ENCODE measurements at places on chromosomes 2 and 18.

DNA sequence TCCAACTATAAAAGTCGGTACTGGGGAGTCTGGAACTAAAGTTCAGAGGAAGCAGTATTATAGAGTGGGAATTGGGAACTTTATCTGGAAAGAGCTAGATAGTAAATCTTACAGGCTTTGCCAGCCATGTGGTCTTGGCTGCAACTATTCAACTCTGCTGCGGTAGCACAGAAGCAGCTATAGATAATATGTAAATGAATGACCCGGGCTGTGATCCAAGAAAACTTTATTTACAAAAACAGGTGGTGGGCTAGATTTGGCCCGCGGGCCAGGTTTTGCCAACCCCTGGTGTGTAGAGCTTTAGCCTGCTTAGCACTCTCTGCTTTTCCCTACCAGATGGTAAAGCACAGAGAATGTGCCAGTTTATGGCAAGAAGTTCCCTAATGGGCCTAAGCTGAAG is 70.8 kb downstream of the TNP1 start:
- DNase-seq, result no peak

- DNase-seq, result no peak
Observed at GRCh38 chr2:237321746-237322145, 92.2 kb downstream of the COL6A3 start.

DNA sequence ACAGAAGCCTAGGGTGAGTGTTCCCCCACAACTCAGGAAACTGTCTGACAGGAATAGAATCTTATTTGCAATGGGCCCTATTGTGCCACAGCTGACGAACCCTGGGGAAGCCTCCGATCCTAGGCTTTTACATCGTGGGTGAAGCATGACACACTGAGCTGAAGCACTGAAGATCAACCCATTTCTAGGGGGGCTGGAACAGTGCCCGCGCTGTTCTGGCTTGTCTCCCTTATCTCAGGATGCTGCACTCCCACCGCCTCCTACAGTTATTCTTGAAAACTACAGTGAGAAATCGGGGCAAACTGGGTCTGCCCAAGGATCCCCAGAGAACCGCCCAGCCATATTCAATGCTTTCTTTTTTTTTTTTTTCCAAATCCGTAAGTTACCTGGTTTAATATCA is 41.1 kb downstream of the NETO1 start:
- no peak for DNase-seq

DNA sequence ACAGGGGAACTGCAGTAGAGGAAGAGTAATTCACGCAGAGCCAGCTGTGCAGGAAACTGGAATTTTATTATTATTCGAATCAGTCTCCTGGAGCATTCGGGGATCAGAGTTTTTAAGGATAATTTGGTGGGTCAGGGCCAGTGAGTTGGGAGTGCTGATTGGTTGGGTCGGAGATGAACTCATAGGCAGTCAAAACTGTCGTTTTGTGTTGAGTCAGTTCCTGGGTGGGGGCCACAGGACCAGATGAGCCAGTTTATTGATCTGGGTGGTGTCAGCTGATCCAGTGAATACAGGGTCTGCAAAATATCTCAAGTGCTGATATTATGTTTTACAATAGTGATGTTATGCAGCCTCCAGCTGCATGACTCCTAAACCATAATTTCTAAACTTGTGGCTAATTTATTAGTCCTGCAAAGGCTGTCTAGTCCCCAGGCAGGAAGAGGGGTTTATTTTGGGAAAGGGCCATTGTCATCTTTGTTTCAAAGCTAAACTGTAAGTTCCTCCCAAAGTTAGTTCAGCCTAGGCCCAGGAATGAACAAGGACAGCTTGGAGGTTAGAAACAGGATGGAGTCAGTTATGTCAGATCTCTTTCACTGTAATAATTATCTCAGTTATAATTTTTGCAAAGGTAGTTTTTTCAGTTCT is 67.0 kb downstream of the ASAP2 start:
- no peak for DNase-seq

DNA sequence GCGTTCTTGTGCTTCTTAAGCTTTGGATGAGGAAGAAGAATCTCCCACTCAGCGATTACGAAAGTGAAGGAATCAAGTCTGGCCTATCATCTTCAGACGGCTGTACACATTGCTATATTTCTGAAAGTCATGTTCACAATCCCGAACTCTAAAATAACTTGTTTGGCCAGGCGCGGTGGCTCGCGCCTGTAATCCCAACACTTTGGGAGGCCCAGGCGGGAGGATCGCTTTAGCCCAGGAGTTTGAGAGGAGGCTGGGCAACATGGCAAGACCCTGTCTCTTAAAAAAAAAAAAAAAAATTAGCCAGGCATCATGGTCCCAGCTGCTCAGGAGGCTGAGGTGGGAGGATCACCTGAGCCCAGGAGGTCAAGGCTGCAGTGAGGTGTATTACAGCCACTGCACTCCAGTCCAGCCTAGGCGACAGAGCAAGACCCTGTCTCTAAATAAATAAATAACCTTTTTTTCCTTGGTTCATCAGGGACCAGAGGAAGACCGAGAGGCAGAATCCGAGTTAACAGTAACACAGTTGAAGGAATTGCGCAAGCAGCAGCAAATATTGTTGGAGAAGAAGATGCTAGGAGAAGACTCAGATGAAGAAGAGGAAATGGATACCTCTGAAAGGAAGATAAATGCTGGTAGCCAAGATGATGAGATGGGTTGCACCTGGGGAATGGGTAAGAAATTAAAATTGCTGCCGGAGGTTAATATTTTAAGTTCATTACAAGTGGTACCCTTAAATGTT is 1.1 kb downstream of the SLC4A1AP start:
- no peak for DNase-seq

DNA sequence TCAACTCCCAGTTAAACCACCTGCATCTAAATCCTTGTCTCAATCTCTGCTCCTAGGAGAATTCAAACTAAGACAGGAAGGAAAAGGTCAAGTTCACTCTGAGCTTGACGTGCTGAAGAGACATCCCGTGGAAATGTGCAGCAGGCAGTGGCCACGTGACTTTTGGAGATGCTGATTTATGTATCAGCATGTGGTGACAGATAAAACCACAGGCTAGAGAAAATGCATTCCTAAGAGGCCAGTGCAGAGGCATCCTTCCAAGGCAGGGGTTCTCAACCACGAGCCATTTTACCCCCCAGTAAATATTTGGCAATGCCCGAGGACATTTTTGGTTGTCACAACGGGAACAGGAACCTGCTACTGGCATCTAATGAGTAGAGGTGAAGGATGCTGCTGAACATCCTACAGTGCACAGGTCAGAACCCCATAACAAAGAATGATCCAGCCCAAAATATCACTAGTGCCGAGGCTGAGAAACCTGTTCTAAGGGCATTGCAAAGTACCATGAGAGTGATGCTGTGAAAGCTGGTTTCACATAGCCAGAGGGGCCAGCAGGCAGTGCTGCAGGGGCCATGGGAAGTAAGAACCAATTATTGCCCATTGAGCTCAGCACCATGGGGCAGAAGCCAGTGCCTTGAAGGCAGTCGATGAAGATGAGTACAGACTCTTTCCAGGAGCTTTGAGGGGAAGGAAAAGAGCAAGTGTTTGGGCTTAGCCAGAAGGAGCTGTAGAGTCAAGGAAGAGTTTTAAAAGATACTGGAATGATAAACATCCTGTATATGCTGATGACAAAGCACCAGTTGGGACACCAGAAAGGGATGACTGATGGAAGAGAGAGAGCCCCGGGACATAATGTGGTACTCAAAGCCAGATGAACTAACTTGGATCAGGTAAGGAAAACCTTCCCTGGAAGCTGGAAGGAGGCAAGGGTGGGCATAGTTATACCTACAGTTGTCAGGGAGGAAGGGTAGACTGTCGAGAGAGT is 174.6 kb downstream of the HAUS1 start:
- DNase-seq, result no peak

- DNase-seq, result peak; percentile 26
Observed at GRCh38 chr18:63016270-63016669, 300.9 kb downstream of the PHLPP1 start.

DNA sequence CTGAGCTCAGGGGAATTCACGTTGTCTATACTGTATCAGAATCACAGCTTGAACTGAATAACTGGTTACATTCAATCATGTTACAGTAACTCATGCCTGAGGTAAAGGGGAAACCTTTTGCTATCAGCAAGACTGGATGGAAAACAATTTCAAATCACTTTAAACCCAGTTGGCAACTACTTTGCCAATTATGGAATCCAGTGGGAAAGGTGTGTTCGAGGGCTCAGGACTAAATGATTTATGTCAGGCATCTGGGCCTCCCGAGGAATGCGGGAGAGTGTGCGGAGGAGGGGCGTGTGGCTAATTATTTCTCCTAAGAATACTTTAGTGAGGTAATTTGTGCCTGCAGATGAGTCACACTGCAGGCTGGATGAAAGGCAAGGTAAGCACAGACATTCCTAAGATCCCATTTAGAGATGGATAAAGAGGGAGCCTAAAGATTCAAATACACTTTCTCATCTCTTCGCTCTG is 100.1 kb downstream of the HRH4 start:
- no peak for DNase-seq

DNA sequence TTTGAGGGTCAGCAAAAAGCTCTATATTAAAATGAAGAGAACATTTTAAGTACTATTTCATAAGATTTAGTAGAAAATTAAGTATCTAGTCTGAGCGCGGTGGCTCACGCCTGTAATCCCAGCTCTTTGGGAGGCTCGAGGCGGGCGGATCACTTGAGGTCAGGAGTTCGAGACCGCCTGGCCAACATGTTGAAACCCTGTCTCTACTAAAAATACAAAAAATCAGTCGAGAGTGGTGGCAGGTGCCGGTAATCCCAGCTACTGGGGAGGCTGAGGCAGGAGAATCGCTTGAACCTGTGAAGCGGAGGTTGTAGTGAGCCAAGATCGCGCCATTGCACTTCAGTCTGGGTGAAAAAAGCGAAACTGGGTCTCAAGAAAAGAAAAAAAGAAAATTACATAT is 1.6 kb downstream of the USP14 start:
- no peak for DNase-seq

DNA sequence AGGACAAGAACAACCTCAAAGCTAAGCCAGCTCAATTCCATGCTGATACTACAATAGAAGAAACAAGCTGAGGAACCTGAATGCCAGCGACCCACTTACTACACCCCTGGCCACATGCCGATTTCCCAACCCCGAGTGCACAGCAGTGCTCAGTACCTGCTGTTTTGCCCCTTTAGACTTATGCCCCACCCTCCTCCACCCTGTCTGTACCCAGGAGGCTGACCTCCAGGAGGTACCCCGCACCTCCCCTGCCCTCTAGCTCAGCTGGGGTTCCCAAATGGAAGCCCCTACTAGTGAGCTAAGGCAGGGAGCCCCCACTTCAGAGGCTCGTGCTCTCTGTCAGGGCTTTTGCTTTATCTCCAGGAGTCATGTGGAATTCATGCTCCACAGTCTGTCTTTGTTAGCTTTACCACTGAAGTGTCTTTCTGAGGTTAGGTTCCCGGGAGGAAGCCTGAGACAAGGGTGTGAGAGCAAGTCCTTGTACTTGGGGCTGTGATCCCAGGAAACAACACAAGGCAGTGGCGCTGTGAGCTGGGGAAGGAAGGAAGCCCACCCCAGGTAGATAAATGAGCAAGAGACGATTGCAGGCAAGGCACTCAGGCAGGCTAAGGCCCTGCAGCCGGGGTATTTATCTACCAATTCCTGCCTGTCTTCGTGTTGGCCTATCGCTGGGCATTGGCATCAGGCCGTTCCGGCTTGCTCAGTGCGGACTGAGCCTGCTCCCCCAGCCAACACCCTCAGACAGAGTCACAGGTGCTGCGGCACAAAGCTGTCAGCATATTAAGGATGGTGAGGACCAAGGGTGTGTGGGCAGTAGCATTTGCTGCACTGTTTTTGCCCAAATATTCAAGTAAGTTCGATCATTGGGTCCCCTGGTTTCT is 220.5 kb downstream of the CYP26B1 start:
- DNase-seq, result no peak

DNA sequence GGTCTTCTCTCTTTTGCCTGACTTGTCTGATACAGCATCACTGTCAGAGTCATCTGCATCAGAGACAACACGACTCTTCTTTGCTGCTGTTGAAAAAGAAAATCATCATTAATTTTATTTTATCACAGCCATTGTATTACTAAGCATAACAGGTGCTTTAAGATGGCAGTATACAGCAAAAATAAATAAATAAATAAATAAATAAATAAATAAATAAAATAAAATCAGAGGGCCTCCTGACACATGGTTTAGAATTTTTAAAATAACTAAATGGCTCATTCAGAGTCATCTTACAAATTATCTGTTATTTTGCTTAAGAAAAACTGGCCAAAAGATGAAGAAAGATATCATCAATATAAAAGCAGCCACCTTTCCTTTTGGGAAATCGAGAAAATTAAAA is 22.8 kb downstream of the IWS1 start:
- no peak for DNase-seq

GRCh38 chr2:68748568-68748967 is 14.0 kb downstream of the ARHGAP25 start:
- DNase-seq, result no peak

DNA sequence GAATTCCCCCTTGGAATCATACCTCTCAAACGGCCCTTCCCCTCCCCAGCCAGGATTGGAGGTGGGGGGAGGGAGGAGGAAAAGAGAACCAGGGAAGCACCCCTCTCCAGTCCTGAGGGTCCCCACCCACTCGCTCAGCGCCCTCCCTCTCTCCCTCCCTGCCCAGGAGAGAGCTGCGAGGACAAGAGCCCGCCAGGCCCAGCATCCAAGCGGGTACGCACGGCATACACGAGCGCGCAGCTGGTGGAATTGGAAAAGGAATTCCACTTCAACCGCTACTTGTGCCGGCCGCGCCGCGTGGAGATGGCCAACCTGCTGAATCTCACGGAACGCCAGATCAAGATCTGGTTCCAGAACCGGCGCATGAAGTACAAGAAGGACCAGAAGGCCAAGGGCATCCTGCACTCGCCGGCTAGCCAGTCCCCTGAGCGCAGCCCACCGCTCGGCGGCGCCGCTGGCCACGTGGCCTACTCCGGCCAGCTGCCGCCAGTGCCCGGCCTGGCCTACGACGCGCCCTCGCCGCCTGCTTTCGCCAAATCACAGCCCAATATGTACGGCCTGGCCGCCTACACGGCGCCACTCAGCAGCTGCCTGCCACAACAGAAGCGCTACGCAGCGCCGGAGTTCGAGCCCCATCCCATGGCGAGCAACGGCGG is 14.4 kb downstream of the HOXD3 start:
- DNase-seq, result no peak

DNA sequence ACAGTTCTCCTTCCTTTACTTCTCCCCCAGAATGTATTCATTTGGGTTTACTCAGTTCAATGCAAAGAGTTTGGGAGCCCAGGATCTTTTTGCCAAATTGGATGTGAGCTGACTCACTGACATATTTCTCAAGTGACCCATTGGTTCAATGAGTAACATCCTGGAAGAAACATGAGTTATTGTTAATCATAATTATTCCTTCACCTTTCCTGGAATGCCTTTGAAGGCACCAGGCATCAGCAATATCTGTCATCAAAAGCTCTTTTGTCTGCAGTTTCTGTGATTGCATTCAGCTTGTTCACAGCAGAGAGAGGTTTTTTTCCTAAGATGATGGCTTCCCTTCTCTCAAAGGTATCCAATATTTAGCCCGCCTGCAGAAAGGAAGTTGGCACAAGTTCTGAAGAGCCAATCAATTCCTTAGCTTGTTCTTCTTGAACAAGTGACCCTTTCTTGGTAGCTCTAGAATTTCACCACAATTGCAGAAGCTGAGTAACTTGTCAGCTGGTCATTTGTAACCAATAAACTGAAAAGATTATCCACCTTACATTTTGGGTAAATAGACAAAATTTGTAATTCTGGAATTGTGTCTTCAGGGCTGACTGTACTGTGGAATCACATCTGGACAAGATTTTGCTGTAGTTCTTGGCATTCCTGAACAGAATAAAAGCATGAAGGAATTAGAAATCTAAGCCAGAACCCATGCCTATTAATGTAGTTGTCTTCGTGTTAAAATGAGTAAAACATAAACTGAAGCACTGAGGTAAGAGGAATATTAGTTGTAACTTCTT is 72.2 kb upstream of the TMEM17 start:
- DNase-seq, result no peak

- no peak for DNase-seq
Observed at GRCh38 chr2:144213797-144214196, 306.1 kb downstream of the ZEB2 start.

All from stimulated activated CD4-positive, alpha-beta T cell treated with anti-CD3 and anti-CD28 coated beads, Interleukin-12 subunit alpha, Interleukin-12 subunit beta, amount 100 ng/mL, for 4 hours (primary cell).